ENCODE measurements at places on chromosomes 2 and 18.

GRCh38 chr2:128405981-128406613 lies 87.4 kb upstream of the HS6ST1 start:
- no peak for DNase-seq

GRCh38 chr2:46171411-46171953 lies 125.7 kb upstream of the EPAS1 start:
- no peak for DNase-seq

DNA sequence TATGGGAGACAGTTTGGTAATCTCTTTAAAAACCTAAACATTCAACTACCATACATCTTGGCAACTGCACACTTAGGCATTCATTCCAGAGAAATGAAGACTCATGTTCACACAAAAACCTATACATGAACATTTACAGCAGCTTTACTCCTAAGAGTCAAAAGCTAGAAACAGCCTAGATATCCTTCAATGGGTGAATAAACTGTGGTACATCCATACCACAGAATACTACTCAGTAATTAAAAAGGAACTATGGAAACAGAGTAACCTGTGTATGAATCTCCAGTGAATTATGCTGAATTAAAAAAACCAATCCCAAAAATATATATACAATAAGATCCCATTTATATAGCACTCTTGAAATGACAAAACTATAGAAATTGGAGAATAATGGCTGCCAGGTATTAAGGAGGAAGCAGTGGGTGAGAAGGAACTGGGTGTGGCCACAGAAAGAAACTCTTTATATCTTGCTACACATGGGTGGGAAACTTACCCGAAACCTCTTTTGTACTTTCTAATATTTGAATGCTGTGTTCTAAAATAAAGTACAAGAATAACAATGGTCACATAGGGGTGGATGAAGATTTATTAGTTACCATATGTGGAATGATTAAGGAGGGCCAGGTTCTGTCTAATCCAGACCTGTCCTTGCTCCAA lies 13.7 kb downstream of the SESTD1 start:
- DNase-seq, result no peak

- DNase-seq, result no peak
These were observed 51.4 kb upstream of the IL1R1 start for GRCh38 chr2:102091121-102091520.

DNA sequence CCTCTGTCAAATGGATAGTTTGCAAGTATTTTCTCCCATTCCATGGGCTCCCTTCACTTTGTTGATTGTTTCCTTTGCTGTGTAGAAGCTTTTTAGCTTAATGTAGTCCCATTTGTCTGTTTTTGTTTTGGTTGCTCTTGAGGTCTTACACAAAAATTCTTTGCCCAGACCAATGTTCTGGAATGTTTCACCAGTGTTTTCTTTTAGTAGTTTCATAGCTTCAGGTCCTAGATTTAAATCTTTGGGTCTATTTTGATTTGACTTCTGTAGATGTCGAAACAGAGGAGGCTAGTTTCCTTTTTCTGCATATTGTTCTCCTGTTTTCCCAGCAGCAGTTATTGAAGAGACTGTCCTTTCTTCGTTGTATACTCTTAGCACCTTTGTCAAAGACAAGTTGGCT lies 351.6 kb downstream of the PTPRM start:
- no peak for DNase-seq

- DNase-seq, result no peak
These were observed 1.6 kb downstream of the BAZ2B start for GRCh38 chr2:159614534-159615366.

DNA sequence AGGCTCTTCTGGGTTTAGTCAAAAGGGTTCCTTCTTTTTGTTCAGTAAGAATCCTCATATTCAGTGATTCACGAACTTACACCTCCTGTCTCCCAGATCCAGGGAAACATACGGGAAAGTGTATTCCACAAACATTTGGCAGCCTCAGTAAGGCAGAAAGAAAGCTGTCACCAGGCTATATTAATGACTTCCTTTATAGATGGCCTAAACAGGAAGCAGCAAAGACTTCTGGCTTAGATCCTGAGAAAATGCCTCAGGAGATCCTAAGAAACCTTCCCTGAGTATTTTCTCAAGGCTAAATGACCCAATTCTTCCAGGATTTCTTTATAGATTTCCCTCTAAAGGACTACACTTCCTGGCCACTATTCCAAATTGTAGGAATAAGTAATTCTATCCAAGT lies 1995.5 kb upstream of the CELF4 start:
- no peak for DNase-seq

DNA sequence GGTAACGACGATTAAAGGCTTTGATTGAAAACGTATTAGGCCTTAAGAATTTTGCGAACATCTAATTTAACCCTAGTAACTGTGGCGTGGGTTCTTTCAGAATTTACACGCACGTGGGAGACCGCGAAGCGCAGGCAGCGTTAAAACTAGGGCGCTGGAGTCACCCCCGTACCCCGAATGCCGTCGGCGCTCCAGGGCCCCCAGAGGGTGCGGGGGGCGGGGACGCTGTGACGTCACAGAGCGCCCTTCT lies 673 bp upstream of the SMCHD1 start:
- peak; percentile 66 for DNase-seq

DNA sequence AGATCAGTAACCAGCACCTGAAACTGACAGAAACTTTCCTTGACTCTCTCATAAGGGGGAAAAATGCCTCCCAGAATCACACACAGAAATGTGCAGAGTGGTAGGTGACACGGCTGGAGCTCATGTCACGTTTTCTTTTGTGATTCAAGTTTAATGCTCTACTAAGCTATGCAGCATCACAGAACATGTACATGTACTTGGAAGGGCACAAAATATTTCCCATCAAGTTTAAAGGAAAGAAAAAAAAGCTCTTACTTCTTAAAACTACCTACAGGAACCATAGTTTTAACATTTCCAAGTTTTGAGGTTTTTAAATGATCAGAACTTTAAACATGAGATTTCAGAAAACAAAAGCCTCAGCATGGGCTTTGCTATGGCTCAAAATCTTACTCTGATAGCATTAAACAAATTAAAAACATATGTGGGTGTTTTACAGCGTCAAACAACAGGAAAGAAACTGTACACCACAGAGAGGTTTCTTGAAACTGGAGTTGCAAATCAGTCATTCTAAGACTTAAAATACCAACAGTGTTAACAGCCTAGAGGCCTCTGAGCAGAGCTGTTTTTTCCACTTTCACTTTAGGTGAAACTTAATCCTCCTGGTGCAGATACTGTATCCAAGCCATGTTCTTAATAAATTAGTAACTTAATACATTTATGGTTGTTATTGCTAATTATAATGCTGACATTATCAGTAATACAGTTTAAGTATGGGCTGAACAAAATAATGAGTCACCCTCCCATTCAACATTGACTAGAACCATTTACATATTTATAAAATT lies 30.1 kb downstream of the MBP start:
- DNase-seq, result no peak

GRCh38 chr2:141515931-141516330 lies 614.9 kb downstream of the LRP1B start:
- no peak for DNase-seq

GRCh38 chr2:183935005-183935404 lies 663.3 kb upstream of the ZNF804A start:
- no peak for DNase-seq

- DNase-seq, result no peak
These were observed 299.3 kb downstream of the RND3 start for GRCh38 chr2:150188177-150188576.

DNA sequence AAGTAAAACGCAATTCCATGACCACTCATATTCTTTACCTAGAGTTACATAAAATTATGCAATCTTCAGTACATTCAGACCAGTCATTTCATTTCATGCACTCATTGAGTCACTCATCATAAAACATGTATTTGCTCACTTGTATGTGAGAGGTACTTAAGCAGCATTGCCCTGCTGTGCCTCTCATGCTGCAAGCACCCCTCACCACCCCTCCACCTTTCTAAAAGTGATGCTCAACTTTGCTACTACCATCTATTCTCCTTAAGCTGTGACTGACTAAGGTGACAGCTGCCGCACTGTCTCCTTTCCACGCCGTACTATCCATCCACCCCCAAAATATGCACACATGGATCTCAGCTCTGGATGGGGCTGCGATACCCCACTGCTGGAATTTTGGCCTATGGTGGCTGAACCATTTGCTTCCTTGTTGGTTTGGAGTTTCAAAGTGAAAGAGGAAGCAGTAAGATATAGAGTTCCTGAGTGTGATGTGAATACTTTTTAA lies 7.2 kb downstream of the ARHGAP25 start:
- no peak for DNase-seq

GRCh38 chr2:100381240-100381639 lies 36.2 kb downstream of the CHST10 start:
- DNase-seq, result peak; percentile 58

GRCh38 chr18:990197-990596 lies 85.5 kb downstream of the ADCYAP1 start:
- DNase-seq, result no peak

DNA sequence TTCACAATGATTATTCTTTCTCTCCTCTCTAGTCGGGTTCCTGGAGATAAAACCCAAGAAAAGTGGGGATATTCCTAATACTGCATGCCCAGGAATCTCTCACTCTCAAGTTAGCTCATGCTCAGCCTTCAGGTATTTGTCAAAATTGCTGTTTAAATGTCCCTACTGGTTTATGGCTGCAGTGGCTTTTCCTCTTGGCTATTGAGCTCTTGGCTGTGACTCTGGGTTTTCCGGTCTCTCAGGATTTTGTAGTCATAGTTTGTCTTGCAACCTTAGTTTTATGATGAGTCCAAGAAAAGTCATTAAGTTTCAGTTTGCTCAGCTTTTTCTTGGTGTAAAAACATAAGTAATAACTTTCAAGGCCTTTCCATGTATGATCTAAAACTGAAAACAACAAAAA lies 820.7 kb upstream of the HS6ST1 start:
- DNase-seq, result no peak

DNA sequence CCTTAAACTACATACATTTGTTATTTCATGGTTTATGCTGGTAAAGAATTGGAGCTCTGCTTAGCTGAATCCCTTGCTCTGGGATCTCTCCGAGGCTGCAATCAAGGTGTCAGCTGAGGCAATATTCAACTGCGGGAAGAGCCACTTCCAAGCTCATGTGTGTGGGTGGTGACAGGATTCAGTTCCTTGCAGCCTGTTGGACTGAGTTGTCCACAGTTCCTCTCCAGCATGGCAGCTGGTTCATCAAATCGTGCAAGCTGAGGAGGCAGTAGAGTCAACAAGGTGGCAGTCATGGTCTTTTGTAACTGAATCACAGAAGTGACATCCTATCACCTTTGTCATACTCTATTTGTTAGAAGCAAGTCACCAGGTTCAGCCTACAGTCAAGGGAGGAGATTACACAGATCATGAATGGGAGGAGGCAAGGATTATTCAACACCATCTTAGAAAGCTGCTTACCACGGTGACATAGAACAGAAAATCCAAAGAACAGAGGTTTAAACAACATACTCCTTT lies 56.9 kb downstream of the CTIF start:
- no peak for DNase-seq

DNA sequence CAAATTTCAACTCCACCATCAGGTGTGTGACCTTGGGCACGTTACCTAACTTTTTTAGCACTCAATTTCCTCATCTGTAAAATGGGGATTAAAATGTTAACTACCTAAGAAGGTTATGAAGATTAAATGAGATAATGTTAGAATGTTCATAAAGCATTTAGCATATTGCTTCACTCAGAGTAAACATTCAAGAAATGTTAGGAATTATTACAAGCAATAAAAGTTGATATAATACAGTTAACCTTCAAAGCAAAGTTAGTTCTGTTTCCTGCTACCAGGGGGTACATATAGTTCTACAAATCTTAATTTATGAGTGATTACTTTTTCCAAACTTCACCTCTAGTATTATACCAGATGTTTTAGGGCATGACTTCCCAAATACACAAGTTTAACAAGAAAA lies 254.2 kb downstream of the PDE11A start:
- DNase-seq, result no peak

DNA sequence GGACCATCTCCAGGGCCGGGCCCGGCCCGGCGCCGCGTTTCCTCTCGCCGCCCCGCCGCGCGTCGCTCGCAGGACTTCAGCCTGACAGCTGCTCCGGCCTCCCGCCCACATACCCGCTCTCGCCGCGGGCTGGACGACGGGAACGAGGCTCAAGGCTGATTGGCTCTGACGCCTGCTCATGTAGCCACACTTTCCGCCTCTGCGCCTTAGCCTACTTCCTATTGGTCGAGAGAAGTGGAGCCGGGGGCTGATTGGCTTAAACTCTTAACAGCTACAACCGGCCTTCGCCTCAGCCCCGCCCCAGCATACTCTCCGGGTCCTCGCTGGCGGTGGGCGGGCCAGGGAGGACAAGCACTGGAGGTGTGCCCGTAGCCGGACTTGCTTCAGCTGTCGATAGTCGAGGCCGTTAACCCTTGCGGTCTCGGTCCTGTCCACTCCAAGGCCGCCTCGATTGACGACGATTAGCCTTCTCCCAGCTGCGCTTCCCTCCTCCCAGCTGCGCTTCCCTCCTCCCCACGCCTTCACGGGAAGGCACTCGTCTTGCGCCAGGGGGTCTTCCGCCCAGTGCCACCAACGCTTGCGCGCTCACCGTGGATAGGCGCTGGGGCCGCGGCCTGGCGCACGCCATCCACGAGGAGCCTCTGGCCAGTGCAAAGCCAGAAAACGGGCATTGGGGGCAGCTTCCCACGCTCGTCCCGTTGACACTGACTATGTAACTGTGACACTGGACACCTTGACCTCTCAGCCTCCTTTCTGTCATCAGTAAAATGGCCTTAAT lies at the start of gene PRADC1:
Gene PRADC1, minus strand, starts transcription at position 86 of the 778 bp plus-strand sequence. Its CDS starts 79 bp downstream, at position 7.
- DNase-seq, result peak; percentile 95

- no peak for DNase-seq
These were observed 160.8 kb downstream of the PHLPP1 start for GRCh38 chr18:62876111-62876510.

GRCh38 chr2:235084424-235084823 lies 132.6 kb downstream of the SH3BP4 start:
- no peak for DNase-seq

DNA sequence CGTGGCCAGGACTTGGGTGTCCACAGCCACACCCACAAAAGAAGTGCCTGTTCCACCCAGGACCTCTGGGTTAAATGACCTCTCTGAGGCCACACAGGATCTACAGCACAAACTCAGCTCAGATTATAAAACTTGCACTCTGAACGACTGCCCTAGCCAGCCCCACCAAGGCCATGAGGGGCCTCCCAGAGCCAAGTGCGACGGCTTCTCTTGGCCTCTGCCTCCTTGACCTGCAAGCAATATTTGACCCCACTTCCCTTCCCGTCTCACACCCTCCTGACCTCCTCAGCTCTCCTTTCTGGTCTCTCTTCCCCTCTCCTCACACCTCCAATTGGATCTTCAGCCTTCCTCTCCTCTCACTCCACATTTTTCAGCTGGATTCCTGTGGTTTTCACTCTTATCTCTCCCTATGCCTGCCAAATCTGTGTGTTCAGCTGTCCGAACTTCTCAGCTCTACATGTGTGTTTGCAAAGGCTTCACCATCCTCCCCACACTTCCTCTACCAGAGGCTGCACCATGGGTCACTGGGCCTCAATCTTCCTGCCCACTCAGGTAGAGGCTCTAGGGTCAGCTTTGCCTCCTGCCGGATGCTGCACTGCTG lies 25.3 kb upstream of the STEAP3 start:
- DNase-seq, result no peak

GRCh38 chr2:162370931-162371330 lies 27.0 kb downstream of the GCA start:
- no peak for DNase-seq

- DNase-seq, result peak; percentile 53
These were observed 6.0 kb upstream of the ALLC start for GRCh38 chr2:3651691-3652648.

GRCh38 chr18:49028801-49029506 lies 78.2 kb upstream of the SMAD7 start:
- no peak for DNase-seq

GRCh38 chr18:70221915-70222278 lies 16.4 kb upstream of the RTTN start:
- DNase-seq, result no peak

GRCh38 chr2:46010925-46011490 lies 286.2 kb upstream of the EPAS1 start:
- DNase-seq, result no peak

Measured in stimulated activated naive CD4-positive, alpha-beta T cell treated with Interleukin-2 at 50 U/mL for 16 hours (primary cell).